ENCODE measurements at places on chromosomes 13 and 19. TPM values are rescaled to one million over a fixed set of nuclear protein-coding genes. Genes with fewer than 3 reads are reported as not detected.

GRCh38 chr19:31616031-31616430 is 266.8 kb upstream of the TSHZ3 start:
- DNase-seq = no peak

DNA sequence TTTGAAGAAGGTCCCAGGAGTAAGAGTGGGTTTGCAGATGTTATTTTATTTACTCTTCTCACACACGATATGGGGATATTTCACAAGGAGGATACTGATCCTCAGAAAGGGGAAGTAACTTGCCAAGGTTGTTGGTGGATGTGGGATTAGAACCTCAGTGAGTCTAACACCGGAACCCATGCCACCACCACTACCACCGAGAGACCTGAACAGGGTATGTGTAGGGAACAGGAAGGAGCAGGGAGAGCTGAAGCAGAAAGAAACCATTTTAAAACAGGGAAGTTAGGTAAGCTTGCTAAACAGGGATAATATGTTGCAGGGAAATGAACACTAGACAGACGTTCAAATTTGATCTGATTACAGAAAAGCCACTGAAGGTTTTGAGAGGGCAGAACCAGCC is 11.6 kb upstream of the CEACAM3 start:
- peak; percentile 50 for DNase-seq

GRCh38 chr19:52938761-52939160 is 15.5 kb upstream of the ZNF888 start:
- no peak for DNase-seq

DNA sequence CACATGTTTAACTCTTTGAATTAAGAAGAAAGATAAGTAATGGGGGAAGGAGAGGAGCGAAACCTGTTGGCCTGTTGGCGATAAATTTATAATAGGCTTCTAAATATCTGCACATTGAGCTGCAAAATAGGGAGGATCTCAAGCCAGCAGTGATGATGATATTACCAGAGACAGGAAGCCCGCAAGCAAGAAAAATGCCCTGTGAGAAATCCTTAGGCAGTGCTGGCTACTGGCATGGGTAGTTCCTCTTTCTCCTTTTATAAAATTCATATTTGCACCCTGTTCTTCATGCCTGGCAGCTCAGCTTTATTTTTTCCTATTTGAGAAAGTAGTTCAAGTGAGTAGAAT is 858 bp upstream of the USP12 start:
- peak; percentile 47 for DNase-seq

The PLVAP gene
- not detected for total RNA-seq

DNA sequence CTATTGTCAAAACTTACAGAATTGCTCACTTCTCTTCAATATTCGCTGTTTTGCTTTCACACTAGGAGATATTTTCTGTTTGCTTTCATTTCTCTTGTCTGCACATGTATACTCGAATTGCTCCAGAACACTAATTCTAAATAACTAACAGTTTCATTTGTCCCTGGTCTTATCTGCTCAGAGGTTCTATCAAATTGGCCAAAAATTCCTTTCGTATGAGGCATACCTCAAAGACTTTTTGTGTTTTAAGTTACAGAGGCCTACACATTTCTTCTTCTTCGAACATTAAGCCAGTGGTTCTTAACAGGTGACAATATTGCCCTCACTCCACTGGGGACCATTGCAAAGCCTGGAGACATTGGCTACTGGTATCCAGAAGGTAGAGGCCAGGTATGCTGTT is 1314.6 kb downstream of the EFNB2 start:
- DNase-seq = no peak

GRCh38 chr13:50742353-50742752 is 101.1 kb downstream of the DLEU7 start:
- no peak for DNase-seq

GRCh38 chr13:75432811-75433244 is 49.1 kb downstream of the TBC1D4 start:
- DNase-seq = no peak

- DNase-seq = no peak
Measured at GRCh38 chr19:6258812-6259311, 20.9 kb downstream of the MLLT1 start.

The RYR1 gene
- total RNA-seq = 1.5 TPM

GRCh38 chr19:493391-494170 is 2.7 kb upstream of the MADCAM1 start:
- no peak for DNase-seq

The JAK3 gene
- 137 TPM for total RNA-seq

DNA sequence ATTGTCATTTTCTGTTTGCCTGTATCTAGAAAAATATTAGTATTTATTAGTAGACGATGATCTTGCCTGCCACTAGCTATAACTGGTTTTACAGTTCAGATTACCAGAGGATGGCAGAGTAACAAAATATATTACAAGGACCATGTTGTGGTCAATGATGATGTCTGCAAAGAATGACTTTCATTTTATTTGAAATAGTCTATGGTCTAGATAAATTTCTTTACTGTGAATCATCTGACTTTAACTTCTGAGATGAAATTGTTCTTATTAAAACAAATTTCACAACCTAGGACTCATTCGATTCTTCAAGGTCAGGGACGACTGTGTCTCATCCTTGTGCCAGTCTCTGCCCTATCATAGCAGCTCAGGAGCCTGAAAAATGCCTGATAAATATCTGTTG is 637.8 kb upstream of the KLF12 start:
- DNase-seq = no peak

GRCh38 chr19:18478545-18479311 is 40.8 kb upstream of the ISYNA1 start:
- peak; percentile 84 for DNase-seq

The PTPRH gene
- total RNA-seq = not detected

DNA sequence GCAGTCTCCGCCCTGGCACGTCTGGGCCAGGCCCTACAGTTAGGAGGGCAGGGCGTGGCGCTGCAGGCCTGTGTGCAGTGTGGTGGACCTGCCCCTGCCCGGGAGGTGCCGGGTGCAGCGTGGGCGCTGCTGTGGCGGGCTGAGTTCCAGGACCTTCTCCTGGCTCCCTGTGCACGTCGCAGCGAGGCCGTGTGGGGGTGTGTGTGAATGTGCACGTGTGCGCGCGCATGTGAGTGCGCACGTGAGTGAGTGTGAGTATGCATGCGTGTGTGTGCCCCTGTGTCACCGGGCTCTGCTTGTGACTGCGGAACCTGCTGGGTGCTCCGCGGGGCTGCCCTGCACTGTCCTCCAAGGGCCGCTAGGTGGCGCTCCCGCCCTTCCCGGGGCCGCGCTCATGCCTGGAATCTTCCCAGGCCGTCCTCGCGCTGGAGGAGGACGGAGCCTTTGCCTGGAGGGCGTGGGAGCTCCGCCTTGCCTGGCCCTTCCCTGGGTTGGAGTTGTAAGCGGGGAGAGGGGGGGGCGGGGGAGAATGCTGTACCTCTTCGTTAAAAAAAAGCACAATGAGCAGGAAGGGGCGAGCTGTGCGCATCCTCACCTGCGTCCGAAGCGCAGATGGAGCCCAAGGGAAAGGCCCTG is 79.3 kb downstream of the KDM4B start:
- peak; percentile 62 for DNase-seq

The SERTAD1 gene
- total RNA-seq = 9.6 TPM

Data from activated CD8-positive, alpha-beta memory T cell treated with anti-CD3 and anti-CD28 coated beads, Interleukin-2, amount 10 ng/mL, durations not matched to agents 7 days and 5 days (primary cell).